EL (cell line): ENCODE measurements at places on chromosomes 2 and 18.

GRCh38 chr18:24543795-24544498 lies 83.5 kb downstream of the HRH4 start:
- DNase-seq: peak; percentile 15

GRCh38 chr18:13447621-13448334 lies 229.2 kb downstream of the LDLRAD4 start:
- peak; percentile 10 for DNase-seq

DNA sequence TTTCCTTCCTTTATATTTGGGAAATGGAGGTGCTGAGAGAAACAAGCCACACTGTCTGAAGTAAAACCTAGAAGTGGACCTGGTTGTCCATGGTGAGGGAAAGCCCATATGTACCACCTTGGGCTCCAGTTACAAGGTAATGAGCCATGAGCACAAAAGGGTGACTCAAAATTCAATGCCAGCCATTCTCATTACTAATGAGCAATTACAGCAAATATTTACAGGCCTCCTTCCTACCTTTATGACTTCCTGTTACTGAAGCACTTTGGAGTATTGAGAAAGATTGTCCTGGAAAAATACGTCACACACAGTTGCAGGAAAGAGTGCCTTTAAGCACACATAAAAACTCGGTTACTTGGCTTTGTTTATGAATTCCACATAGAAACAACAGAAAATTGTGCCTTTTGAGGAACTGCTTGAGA lies 9.1 kb downstream of the EPAS1 start:
- peak; percentile 44 for DNase-seq

- no peak for DNase-seq
Measured at GRCh38 chr18:6270771-6271216, 143.9 kb downstream of the L3MBTL4 start.

DNA sequence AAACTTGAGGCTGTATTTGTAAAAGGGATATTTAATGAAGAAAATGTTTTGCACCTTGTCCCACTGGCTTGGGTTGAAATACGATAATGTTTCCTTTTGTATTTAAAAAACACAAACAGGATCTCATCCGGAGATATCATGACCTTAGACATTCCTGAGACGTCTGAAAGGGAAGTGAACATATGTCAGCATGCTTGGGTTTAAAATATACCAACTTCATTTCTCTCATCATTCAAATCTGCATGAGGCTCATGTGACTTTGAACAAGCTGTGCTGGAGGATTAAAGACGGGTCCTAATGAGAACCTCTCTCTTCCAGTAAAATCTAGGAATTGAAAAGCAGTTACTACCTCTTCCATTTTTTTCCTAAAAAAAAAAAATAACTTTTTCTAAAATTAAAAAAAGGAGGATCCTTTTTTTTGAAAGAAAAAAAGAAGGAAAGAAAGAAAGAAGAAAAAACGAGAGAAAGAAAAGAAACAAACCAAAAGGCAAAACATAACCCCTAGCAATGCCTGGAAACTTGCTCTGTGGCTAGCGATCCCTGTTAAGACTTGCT lies 106.8 kb upstream of the ZFP36L2 start:
- DNase-seq: no peak

DNA sequence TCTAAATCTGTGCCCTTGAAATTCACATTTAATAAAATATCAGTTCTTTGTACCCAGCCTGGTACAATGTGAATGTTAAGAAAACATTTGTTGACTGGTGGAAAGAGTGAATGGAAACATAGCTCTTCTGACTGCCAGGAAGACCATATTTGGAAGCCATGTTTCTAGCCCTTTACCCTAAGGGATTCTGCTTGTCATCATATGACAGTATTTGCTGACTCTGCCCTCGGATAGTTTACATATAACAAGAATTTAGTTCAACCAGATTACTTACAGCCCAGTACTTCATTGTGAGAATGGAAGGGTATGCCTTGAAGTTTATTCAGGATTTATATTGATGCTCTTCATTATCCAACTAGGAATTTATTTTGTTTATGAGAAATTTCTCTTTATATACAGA lies 13.8 kb upstream of the KCNS3 start:
- no peak for DNase-seq

DNA sequence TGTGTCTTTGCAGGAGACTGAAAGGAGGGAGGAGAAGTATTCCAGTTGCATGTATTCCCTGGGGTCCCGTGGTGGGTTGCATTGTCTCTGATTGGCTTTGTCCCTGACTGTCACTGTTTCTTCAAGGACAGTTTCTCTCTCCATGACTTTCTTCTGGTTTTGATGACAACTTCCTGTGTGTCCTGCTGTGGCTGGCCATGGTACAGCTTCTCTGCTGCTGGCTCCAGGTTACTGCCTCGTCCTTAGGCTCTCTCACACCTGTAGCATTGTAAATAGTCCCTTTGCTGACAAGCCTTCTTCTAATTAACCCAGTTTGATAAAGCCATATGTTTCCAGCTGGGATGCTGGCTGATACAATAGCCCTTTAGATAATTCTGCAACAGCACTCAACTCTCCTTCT lies 129.0 kb downstream of the LPIN1 start:
- no peak for DNase-seq

- DNase-seq: no peak
Measured at GRCh38 chr2:20048488-20049448, 2.7 kb downstream of the LAPTM4A start.

GRCh38 chr2:171411791-171412483 lies 21.9 kb downstream of the METTL8 start:
- DNase-seq: peak; percentile 52

GRCh38 chr18:49731860-49732311 lies 81.4 kb downstream of the ACAA2 start:
- no peak for DNase-seq

DNA sequence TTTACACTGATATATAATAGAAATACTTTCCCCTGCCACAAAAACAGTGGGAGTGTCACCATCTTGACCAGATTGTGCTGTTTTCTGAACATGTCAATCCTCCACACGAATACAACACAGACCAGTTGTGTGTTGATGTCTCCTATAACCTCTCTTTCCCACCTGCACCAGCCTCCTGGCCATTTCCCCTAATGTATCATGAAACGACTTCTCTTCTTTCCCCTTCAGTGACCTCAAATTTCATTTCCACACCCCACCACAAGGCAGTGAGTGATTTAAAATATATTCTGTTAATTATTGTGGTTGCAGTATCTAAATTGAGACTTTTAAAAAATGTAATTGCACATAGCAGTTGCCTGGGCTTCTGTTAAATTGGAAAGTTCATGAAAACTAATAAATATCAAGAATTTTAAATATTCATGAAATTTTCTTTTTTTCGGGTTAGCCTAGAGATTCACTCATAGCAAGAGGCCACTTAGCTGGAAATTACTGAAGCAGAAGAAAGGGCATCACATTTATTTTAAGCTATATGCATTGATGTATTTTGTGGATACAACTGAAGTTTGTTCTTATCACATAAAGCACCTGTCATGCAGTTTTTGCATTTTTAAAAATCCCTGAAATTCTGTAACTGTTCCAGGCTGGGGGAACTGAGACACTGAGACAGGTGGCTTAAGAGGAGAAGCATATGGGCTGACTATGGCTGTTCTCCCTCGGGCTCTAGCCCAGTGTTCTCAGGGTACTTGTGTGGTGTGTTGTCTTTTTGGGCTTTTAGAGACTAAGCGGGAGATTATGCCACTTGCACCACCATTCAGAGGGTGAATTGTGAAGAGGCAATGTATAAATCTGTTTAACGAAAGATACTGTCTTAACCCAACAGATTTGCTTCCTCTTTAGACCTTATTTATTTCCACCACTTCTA lies 15.9 kb downstream of the FAM171B start:
- no peak for DNase-seq

- peak; percentile 85 for DNase-seq
Measured at GRCh38 chr2:68027959-68028358, 34.8 kb downstream of the C1D start.

DNA sequence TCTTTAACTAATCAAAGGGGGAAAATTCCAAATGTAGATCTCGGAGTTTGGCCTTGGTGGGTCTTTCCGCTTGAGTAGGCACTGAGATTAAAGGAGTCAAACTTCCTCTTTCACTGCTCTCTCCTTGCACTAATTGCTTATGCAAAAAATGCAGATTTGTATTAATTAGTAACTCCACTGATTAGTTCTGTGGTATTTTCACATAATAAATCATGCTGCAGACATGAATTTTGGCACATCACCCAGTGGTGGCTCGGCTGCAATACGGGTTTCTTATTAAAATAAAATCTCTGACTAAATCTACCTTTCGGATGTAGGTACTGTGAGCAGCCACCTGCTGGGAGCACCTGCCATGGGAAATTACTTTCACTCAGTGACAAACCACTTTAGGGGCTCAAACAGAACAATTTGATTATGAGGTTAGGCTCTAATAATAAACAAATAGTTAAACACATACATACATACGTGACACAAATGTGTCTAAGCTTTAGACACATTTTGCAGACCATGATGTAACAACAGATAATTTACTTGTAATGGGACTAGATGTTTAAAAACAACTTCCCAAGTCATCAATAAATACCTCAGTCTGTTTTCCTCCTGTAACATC lies 6.4 kb upstream of the NEUROD1 start:
- no peak for DNase-seq

DNA sequence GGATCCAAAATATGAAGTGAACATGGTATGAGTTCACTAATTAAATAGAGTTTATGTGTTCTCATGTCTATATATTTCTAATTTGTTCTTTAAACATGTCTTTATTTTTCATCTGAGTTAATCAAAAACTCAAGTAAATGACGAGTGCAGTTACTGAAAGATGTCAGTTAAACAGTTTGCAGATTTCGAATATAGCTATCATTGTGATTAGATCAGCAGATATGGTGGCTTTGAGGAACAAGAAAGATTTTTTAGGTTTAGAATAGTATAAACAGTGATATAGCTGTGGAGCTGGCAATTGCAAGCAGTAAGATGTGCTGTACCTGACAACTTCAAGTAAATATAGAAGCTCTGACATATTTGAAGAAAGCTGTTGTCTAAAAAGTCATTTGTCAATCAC lies 49.7 kb downstream of the TANK start:
- DNase-seq: no peak

GRCh38 chr2:172864182-172864581 lies 128.5 kb downstream of the RAPGEF4 start:
- peak; percentile 45 for DNase-seq

- no peak for DNase-seq
Measured at GRCh38 chr2:237900891-237901831, 41.7 kb downstream of the RAMP1 start.

GRCh38 chr18:47063096-47063495 lies 27.7 kb upstream of the ELOA2 start:
- no peak for DNase-seq

DNA sequence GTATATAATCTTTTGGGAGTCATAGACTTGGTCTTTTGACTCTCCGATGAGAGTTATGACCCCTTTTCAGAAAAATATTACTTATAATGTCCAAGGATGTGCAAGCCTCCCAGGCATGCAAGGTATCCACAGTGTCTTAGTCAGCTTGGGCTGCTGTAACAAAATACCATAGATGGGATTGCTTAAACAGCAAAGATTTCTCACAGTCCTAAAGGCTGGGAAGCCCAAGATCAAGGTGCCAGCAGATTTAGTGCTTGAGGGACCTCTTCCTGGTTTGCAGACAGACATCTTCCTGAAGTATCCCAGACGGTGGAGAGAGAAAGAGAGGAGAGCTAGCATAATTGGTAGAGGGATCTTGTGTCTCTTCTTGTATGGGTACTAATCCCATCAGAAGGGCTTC lies 35.6 kb upstream of the FBXO11 start:
- no peak for DNase-seq

GRCh38 chr2:37526323-37526722 lies 145.1 kb downstream of the CDC42EP3 start:
- no peak for DNase-seq

- DNase-seq: no peak
Measured at GRCh38 chr2:190335225-190335559, 8.2 kb upstream of the INPP1 start.

DNA sequence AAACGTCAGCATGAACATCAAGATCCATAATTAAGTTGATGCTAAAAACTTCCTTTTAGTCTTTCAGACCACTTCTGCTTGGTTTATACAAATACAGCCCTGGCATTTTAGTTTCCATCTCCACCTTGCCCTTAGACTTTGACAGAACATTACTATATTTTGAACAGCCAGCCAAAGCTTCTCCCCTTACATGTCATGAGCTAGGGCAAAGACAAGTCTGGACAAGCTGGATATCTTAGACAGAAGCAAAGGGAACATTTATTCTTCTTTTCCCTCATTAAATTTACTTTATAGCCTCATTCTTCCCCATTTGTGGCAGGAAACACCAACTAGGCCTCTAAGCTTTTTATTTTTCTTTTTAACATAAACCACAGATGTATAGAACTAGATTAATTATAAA lies 403.3 kb downstream of the SUCLG1 start:
- DNase-seq: no peak

GRCh38 chr2:232400256-232401015 lies 6.2 kb upstream of the ALPG start:
- no peak for DNase-seq

DNA sequence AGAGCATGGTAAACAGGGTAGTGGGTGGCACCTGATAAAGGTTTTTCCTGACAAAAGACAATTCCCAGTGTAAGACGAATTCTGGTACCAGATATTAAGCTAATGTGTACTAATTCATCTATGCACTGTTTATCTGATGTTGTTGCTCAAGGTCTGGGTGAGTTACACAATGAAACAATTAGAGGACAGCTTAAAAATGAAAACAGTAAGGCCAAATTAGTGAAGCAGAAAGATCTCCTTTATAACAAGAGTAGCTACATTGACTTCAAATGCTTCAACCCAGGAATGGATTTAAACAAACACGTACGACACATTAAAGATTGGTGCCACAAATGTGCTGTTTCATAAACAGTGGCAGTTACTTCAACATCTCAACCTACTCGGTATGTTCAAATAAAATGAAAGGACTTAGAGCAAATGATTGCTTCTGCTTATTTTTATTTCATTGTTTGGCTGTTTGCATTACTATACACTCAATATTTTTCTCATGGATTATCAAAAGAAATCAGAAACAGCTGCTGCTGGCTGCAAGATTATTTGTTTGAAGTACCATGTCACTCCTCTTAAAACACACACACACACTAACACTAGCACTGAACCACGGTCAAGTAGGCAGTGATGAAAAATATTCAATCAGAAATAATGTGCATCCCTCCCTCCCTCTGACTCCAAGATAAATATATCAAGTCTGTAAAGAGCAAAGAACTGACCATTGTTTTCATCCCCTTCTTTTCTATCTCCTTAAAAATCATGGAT lies 94.4 kb upstream of the RND3 start:
- no peak for DNase-seq

- peak; percentile 21 for DNase-seq
Measured at GRCh38 chr2:233032551-233033320, at the start of gene NEU2. NEU2 (plus strand) TSS chr2:233032672; CDS start chr2:233032672, 0 bp downstream.

GRCh38 chr2:25596516-25597244 lies 76.7 kb downstream of the DTNB start:
- DNase-seq: peak; percentile 12
